ENCODE measurements at places on chromosomes 5 and 9.

- no peak for DNase-seq
Measured at GRCh38 chr5:418162-419121, 24.5 kb upstream of the EXOC3 start.

DNA sequence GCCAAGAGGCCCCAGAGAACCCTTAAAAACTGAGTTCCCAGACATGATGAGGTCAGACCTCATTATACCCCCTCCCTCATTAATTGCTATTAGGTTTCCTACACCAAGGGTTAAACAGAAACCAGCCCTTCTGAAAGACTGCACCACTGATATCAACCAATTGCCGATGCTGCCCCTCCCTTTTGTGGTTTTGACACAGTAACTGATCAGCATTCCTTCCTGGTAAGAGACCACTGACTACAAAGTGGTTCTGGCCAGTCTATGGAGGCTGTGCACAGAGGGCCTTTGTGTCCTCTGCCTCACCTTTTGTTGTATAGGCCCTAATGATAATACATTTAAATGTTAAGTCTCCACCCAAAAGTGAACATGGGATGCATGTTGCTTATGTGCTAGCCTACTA is 201.5 kb downstream of the FRMD3 start:
- no peak for DNase-seq

DNA sequence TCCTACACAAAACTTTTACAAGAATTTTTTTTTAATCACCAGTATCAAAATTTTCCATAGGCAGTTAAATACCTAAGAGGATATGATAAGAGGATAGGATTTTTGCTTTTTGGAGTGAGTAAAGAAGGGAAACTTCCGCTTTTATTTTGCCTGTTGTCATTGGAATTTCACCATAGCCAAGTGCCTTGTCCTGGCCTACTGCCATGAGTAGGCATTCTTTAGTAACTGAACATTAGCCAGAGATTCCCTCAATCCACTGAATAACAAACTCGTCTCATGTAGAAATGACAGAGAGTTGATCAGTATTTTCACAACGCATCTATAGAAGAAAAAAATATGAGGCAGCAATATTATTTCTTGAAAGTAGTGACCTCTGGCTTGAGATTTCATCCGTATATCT is 289.6 kb upstream of the ADAMTSL1 start:
- DNase-seq: no peak

GRCh38 chr5:15968993-15969392 is 210.6 kb downstream of the MARCHF11 start:
- no peak for DNase-seq

DNA sequence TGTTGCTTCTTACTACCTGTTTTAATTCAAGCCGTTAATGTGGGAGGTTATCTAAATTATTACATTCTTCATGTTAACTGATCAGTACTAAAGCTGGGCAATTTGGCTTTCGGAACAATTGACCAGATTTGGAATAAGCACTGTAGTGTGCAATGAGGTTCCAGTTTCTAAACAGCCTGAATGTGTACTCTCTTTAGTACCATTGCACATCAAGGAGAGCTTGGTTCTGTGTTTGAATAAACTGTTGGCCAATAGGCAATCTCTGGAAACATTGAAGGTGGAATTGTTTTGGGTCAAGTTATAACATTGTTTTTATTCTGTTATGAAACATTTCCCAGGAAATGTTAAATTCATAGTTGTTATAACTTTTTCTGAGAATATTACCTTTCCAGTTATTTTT is 105.2 kb downstream of the PBX3 start:
- DNase-seq: no peak

- no peak for DNase-seq
Measured at GRCh38 chr5:89769975-89770374, 639.6 kb downstream of the CETN3 start.

DNA sequence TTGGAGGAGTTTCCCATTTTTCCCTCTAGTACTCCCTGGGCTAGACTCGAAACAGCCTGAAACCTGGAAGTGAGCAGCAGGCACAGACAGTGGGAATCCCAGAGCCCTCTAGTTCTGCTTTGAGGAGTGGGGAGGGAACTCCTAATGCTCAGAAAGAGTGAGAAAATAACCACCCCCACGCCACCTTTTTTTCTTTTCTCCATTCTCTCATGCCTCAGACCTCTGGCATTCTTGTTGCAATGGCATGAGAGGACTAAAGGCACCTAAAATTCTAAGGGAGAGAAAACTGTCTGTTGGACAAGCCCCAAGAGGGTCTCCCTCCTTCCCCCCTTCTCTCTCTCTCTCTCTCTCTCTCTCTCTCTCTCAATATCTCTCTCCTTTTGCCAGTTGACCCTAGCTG is 15.1 kb upstream of the IRF1 start:
- DNase-seq: no peak

DNA sequence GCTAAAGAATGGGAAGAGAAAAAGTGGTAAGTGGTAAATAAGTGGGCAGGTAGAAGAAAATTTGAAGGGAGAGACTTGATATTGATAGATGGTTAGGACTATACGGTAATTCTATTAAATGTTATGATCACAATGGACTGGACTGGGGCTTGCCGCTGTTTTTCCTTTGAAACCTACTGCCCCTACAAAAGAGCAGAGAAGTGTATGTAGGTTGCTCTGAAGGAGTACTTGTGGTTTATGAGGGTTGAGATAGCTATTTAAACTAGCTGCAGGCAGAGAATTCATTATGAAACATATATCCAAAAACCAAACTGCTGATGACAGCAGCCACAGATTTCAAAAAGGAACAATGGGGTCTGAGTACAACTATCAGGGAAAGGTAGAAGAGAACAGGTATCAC is 16.8 kb upstream of the HK3 start:
- no peak for DNase-seq

GRCh38 chr5:112635771-112636731 is 101.6 kb upstream of the APC start:
- DNase-seq: no peak

DNA sequence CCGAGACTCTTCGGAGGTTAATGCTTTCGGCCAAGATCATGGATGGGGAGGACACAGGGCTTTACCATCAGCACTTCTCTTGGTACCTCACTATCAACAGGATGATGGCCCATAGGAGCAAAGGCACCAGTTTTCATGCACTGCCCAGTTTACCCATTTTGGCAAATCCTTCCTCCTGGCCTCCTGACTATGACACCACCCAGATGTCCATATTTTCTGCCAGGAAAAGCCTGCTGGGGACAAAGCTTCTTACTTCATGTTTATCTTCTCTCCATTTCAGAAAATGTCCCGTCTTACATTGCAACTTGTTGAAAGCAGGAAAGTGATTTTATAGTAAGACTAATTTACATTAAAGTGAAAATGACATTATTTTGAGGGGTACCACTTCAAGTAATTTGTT is 61.4 kb upstream of the GAS1 start:
- no peak for DNase-seq

DNA sequence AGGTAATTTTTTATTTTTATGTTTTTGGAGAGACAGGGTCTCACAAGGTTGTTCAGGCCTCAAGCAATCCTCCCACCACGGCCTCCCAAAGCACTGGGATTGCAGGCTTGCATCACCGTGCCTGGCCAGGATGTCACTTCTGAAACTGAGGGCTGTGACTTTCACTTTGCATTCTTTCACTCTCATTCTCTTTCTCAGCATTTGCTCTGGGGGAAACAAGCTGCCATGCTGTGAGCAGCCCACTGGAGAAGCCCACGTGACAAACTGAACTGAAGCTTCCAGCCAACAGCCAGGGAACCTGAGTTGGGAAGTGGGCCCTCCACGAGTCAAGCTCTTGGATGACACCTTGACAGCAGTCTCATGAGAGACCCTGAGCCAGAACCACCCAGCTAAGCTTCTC is 109.4 kb downstream of the C5orf15 start:
- DNase-seq: no peak

GRCh38 chr9:98087420-98088354 is 31.2 kb downstream of the NANS start:
- no peak for DNase-seq

- no peak for DNase-seq
Measured at GRCh38 chr5:37938076-37938852, 98.4 kb upstream of the GDNF start.

DNA sequence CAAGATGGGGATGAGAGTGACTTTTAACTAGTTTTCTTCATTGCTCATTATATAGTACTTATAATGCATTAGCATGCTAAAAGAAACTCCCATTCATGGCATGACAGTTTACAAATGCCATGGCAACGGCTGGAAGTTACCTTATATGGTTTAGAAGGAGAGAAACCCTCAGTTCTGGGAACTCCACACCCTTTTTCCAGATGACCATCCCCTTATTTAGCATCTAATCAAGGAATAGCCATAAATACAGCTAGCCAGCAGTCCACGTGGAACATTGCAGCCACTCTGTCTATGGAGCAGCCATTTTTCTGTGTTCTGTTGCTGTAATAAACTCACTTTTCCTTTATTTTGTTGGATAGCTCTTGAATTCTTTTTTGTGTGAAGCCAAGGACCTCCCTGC is 1137.8 kb downstream of the CDH18 start:
- DNase-seq: no peak

DNA sequence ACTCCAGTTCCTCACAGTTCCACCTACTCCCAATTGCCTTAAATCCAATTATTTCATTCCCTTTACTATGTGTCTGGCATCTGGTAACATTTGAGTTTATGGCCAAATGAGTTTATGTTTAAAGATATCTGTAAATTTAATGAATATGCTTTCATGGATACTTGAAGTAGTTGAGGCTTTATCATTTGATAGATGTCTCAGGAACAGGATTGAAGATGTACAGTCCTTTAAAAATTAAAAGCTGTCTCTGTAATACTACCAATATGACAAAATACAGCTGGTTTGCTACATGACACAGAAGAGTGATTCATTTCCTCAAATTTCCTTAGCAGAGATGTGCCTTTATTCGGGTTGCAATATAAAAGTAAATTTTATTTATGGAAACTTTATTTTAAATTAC is 2326.0 kb upstream of the ACO1 start:
- no peak for DNase-seq

DNA sequence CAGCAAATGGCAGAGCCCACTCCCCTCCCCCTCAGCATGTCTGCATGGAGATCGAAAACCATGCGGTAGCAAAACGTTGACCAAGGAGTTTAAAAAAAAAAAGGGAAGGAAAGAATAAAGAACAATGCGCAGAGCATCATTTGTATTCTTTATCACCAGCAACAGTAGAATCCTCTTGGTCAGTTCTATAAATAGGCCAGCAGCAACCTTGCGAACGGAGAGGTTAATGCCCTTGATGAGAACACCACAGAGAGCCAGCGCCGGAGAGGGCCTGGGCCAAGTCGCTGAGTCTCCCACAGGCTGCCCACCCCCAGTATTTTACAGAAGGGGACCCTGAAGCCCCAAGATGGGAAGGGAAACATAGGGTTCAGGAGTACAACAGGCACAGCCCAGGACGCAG is 22.7 kb downstream of the WHRN start:
- no peak for DNase-seq

- DNase-seq: no peak
Measured at GRCh38 chr9:122346478-122347347, 24.1 kb upstream of the PTGS1 start.

DNA sequence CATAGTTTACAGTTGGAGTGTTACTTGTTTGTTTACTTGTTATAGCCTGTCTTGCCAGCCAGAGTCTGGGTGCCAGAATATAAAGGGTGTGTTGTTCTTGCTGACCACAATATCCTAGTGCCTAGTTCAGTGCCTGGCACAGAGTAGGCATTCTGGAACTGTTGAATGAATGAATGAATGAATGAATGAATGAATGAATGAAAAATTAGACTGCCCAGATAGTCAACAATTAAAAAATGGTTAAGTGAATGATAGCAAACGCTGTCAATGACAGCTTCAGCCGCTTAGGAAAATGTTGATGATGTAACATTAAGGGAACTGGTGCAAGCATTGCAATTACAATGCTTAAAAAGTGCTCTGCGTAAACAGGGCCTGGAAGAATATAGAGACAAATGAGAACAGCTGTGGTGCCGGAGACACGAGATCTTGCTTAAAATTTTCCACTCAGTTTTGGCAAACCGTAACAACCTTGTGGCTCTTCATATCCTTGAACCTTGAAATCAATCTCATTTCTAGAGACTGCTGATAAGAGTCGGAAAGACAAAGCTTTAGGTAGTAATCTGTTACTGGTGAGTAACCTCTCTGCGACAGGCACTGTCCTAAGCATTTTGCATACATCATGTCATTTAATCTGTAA is 4.7 kb upstream of the TTLL11 start:
- DNase-seq: no peak

DNA sequence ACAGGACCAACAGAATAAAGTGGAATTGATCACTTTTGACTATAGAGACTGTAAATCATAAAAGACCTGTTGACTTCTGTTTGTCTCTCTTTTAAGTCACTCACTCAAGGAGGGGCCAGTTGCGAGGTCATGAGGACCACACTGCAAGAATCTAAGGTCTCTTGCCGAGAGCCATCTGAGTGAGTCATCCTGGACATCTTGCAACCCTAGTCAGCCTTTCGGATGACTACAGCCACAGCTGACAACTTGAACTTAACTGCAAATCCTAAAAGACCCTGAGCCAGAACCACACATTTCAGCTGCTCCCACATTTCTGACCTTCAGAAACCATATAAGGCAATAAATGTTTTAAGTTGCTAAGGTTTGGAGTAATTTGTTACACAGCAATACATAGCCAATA is 129.7 kb upstream of the RAD23B start:
- no peak for DNase-seq

- no peak for DNase-seq
Measured at GRCh38 chr9:69513141-69513820, 158.9 kb downstream of the APBA1 start.

DNA sequence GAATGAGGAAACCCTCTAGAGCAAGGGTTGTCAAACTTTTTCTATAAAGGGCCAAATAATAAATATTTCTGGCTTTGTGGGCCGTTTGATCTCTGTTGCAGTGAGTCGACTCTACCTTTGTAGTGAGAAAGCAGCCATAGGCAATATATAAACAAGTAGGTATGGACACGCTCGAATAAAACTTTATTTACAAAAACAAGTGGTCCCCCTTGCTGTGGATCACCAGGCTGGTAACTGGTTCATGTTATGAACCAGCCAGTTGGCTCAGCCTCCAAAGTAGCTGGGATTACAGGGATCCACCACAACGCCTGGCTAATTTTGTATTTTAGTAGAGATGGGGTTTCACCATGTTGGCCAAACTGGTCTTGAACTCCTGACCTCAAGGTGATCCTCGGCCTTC is 118.5 kb downstream of the GPBP1 start:
- DNase-seq: no peak

GRCh38 chr5:123112196-123112595 is 23.2 kb downstream of the PRDM6 start:
- DNase-seq: no peak

DNA sequence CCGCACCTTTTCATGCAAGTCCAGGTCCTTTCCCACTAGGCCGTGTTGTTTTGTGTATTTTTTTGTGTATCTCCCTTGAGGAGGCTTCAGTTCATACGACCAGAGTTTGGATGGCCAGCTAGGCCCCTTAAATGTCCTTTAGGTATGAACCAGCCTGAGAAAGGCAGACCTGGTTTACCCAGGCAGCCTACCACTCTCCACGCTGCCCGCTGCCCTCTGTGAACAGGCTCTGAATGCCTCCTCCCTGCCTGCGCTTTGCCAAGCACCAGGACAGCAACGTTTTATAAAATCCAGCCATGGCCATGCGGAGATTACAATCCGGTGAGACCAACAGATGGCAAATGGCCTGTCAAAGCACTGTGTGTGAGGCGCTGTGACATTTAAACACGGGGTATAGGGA is 626 bp upstream of the CLTB start:
- no peak for DNase-seq

Measured in substantia nigra (tissue), 51 donors.